CD4-positive, alpha-beta T cell treated with Interleukin-2 at 100 ng/mL for 4 hours (primary cell): ENCODE measurements at places on chromosomes 16 and 17.

DNA sequence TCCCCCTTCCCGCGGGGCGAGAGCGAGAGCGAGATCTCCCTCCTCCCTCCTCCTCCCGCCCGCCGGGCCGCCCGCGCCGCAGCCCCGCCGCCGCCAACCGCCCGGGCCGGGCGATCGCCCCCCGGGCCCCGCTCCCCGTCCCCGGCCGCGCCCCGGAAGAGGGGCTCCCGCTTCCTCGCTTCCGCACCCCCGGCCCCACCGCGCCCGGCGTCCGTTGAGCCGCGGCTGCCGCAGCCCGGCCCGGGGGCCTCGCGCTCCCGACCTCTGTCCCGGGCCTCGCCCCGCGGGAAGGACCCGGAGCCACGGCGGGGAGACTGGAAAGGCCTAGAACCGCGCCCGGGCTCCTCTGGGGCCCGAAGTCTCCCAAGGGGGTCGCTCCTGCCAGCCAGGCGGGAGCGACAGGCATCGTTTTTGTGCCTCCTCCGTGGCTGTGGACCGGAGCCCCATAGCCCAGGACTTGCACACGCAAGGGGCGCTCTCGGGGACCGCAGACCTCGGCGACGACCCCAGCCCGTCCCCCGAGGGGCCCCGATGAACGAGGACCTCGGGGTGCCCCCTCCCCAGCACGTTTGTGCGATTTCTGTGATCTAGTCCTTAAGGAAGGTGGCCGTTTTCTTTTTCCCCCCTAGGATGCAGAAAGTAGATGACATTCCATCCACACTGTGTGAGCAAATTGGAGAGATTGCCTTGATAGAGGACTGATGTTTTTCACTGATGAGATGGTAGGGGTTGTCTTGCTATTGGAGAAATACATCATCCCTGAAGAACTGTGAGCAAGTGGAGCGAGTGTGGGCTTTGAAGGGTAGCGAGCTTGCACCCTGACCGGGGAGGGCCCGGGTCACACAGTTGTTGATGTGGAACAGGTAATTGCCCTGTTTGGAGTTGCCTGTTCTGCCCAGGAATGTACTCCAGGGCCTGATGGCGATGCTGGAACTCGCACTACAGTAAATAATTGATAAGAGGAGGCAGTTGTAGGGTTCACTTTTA, 611 bp downstream of the BANP start:
- peak; percentile 5 for DNase-seq

GRCh38 chr17:82782657-82783207, 30.9 kb downstream of the TBCD start:
- DNase-seq: no peak

GRCh38 chr17:18064053-18064452, 23.7 kb upstream of the DRG2 start:
- DNase-seq: no peak

GRCh38 chr17:83183951-83184506, 104.6 kb downstream of the METRNL start:
- no peak for DNase-seq

DNA sequence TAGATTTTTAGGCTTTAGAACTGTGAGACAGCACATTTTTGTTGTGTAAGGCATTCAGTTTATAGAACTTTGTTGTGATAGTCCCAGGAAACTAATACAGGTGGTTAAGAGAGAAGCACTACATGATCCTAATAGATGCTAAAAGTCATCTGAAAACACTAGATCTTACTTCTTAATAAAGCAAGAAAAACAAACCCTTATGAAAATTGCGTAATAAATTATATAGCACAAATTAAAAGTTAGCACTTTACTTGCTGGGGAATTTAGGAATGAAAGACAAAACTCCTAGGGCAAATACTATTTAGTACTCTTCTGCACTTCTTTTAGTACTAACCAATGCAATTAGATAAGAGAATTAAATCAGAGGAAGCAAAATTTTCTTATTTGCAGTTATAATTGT, 163.3 kb upstream of the SHISA6 start:
- no peak for DNase-seq

DNA sequence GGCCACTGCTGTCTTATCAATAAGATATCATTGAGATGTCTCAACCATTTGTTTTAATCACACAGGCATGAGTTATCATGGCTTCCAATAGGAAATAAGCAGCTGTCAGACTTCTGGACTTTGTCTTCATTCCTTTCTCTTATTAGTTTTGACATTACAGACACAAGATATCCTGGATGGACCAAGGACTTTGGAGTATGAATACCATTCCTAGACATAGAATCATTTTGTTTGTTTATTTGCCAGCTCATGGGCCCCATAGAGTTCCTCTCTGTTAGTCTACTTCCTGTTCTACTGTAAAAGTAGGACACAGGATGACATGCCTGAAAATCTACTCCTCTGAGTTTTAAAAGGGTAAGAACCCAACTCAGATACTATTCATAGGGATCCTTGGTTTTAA, 77.7 kb upstream of the KCNJ16 start:
- no peak for DNase-seq

DNA sequence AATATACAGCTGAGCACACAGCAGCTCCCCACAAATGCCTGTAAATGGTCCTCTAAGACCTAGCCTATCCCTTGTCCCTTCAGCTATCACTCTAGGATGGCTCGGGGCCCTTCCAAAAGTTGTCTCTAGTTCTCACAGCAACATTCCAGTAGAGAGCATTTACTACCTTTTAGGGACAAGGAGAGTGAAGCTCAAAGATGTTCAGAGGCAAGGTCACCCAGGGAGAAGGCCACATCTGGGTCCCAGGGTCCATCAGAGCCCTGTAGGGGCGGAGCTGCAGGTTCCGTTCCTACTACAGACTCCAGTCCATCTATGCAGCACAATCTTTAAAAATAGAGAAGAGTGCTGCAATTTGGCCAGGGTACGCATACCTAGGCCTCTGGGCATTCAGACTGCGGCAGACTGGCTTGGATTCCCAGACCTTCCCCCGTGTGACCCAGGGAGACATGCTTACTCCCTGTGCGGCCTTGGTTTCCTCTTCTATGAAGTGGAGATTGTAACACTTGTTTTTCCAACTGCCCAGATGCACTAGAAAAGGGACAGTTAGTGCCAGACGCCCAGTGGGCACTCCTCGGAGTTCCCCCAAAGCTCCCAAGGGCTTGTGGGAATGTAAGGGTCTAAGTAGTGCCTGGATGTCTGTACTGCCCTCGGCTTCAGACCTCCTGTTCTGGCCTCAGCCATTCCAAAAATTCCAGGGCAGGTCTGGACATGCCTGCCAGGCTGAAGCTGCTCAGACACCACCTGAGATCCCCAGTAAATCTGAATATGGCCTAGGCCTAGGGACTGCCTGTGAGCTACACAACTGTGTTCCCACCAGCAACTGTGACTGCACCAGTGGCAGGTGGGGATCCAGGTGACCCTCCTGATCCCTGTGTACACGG, 2.5 kb downstream of the SLC12A4 start:
- no peak for DNase-seq

DNA sequence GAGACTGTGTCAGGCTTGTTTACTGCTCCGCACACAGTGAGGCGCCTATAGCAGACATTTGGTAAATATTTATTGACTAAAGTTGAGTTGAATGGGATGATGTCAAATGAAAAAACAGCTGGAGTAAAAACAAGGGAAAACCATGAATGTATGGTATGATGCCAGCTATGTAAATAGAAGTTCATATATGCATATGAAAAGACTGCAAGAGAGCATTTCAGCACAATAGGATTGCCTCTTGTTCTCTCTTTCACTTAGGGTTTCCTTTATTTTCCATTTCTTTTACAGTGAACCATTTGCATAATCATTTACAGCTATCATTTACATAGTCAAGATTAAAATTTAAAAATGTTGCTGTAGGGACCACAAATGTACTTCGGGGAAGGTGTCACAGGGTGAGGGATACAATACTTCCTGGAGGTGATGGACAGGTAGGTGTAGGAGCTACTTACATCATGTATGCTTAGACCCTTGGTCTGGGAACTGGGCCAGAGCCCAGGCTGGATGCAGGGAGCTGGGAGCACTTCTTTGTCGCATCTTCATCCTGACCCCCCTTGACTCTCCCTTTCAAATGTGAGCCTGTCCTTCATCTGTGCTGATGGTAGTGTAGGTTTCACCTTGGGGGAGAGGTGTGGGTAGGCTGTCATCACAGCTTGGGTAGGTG, 113.3 kb downstream of the UTP18 start:
- DNase-seq: no peak

DNA sequence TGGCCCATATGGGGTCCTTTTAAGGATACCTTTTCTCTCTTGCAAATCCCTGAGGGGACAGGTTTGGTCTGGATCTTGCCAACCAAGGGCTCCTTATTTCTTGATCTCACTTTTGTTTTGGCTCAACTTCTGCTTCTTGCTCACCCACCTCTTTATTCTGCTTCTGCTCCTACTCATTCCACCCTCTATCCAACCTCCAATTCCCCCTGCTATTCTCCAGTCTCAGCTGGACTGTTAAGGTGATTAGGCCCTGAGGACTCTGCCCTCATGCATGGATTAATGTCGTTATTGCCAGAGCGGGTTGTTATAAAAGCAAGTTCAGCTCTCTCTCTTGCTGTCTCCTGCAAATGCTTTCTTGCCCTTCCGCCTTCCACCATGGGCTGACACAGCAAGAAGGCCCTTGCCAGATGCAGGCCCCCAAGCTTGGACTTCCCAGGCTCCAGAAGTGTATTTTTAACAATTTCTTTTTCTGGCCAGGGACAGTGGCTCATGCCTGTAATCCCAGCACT, 29.8 kb downstream of the LAT start:
- no peak for DNase-seq

DNA sequence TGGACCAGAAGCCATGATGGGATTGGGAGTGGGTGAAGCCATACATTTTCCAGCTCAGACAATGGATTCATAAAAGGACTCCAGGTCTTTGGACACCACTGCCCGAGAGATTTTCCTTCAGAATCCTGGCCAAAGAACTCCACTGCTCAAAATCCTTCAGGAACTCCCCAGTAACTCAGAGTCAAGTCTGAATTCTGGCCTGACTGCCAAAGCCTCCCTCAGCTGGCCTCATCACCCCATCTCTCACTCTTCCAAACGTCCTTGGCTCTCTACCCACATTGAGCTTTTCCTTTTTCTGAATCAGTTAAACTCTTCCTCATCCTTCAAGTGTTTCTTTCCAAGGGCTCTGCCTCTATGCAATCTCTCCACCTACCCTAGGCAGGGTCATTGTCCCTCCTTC, 1.2 kb upstream of the SEPTIN1 start:
- no peak for DNase-seq

- no peak for DNase-seq
Observed at GRCh38 chr16:8920645-8921346, 38.6 kb downstream of the LITAFD start.

GRCh38 chr17:79183293-79184158, 108.9 kb downstream of the ENGASE start:
- no peak for DNase-seq

GRCh38 chr16:66401610-66402009, 25.5 kb upstream of the BEAN1 start:
- DNase-seq: no peak

DNA sequence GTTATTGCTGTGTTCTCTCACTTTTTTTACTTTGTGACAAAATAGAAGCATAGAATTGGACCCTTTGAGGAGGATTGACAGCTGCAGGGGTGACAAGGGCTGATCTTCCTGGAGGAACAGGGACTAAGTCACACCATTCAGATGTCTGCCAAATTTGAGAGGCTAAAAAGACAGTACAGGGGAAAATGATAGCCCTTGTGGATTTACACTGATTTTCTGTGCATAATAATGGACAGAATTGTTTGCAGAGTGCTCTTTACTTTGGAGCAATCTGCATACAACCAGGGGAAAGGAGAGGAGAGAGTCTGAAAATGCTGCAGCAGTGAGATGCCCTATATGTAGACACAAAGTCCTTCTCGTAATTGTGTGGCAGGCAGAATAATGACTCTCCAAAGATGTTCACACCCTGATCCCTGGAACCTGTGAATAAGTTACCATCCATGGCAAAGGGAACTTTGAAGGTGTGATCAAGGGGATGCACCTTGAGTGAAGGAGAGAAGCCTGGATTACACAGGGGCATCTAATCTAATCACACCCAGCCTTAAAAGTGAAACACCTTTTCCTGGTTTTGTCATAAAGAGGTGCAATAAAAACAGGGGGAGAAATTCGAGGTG, 221.4 kb upstream of the CPHXL start:
- DNase-seq: no peak
